ENCODE measurements at places on chromosomes 4 and X. TPM values are rescaled to one million over a fixed set of nuclear protein-coding genes. Genes with fewer than 3 reads are reported as not detected.

MAGEH1 gene
- total RNA-seq, result 8.0 TPM

FGFR3 gene
- total RNA-seq, result 28.5 TPM

XKRX gene
- 0.15 TPM for total RNA-seq

- no peaks in the 10 kb centered on the region for H3K4me1 ChIP-seq
- no peak overlapping the region for H3K27ac ChIP-seq
- H3K27me3 ChIP-seq, result no peaks in the 10 kb centered on the region
Observed at GRCh38 chr4:152278505-152279233, 257.2 kb downstream of the FBXW7 start.

DNA sequence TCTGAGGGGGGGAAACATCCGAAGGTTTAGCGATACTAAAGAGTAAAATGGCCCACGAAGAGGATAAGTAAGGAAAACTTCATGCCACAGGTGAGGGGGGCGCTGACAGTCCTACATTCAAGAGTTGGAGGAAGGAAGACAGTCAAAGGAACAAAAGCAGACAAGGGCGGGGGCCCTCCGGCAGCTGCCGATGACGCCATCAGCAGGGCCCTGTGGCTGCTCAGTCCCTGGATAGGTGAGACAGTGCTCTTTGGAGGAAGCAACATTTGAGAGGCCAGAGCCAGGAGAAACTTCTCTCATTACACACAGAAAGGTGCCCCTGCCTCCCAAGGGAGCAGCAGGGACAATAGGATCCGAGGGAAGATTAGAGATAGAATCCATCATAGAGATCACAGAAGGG lies 41.5 kb downstream of the RAB40AL start:
- no peaks in the 10 kb centered on the region for H3K4me1 ChIP-seq
- H3K27ac ChIP-seq, result no peak overlapping the region
- no peak overlapping the region for H3K4me3 ChIP-seq
- H3K27me3 ChIP-seq, result no peaks in the 10 kb centered on the region
- DNase-seq, result no peak

GRCh38 chr4:88963817-88964216 lies 93.2 kb downstream of the FAM13A start:
- H3K36me3 ChIP-seq, result no peaks in the 10 kb centered on the region
- no peaks in the 10 kb centered on the region for H3K27me3 ChIP-seq
- no peaks in the 10 kb centered on the region for H3K4me1 ChIP-seq
- H3K27ac ChIP-seq, result no peak overlapping the region
- no peak overlapping the region for H3K4me3 ChIP-seq

Data from right lobe of liver (tissue), 6 donors.